Left kidney (tissue), 8 donors: ENCODE measurements at places on chromosomes 12 and 14.

- no peak for DNase-seq
Measured at GRCh38 chr12:25495331-25496097, 57.6 kb downstream of the LMNTD1 start.

- DNase-seq, result no peak
Measured at GRCh38 chr14:56138928-56139327, 20.7 kb downstream of the PELI2 start.

GRCh38 chr14:61718039-61718438 is 22.7 kb downstream of the HIF1A start:
- no peak for DNase-seq

GRCh38 chr14:50082784-50083466 is 33.4 kb downstream of the VCPKMT start:
- no peak for DNase-seq

DNA sequence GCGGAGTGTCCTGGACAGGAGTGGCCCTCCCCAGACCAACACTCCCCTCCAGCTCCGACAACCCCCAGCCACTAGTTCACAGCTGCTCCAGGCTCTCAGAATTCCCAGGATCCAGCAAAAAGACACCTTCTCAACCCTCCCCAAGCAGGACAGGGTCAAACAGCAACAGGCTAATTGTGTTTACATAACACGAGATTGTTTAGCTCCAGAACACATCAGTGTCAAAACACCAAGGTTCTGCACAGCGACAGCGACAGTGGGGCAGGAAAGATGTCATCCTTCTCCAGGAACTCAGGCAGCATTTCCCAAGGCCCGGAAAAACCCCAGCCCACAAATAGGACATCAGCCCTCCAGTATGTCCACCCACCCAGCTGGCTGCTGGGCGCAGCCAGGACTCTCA is 16.5 kb downstream of the ITPK1 start:
- no peak for DNase-seq

DNA sequence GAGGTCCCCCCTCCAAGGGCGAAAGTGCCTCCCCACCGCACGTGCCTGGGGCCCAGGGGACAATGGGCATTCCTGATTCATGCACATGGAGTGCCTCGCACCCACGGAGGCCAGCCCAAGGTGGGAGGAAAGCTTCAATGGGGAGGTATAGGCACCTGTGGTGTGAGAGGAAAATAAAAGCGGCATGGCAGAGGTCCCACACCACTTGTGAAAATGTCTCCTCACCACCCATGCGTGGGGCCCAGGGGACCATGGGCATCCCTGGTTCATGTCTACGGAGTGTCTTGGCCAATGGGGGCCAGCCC is 384.7 kb downstream of the ALG10 start:
- DNase-seq, result no peak

DNA sequence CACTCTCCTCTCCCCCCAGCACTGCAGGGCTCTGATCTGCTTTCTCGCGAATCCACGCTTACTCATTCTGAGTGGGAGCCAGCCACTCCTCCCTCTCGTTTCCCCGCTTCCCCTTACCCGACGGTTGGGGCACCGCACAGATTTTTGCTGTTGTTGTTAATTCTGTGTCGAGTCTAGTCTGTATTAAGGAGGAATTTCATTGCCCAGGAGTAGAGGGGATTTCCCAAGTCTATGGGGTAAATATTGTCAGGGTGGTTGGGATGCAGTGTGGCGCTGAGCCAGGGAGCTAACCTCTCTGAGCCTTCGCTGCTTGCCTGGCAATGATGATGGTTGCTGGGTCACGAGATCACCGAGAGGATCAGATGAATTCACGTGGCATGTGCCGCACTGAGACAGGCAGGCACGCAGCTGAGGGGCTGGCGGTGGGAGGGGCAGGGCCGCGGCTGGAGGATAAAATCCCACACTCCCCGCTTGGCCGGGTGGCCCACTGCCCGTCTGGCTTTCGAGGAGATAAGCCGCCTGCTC is 18.5 kb downstream of the NCOR2 start:
- DNase-seq, result no peak

DNA sequence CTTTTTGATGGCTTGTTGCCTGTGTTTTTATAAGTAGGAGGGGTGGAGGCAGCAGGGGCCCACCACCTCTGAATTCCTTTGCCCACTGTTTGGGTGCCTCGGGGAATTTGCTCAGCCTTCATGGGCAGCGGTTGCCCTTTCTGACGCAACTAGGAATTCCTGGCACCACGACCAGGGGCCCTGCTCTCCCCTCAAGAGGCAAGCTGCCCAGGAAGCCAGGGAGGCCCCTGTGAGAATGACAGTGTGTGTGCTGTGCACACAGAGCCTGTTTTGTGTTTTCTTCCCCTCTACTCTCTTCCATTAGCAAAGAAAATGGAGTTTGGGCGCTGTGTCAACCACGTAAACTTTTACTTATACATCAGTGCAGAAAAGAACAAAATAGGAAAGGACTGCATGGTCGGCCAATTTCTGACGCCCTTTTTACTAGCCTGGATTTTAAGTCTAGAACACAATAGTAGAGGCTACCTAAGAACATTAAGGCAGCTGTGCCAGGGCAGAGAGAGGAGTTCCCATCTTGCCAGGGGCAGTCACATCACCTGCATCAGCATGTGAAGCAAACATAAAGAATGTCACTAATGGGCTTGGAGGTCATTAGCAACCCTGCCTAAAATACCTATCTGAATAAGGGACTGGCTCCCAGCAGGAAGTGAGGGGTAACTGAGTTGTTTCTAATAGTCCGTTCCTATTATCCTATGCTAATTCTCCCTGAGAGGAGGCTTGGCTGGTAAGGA is 17.9 kb upstream of the PTGR2 start:
- no peak for DNase-seq

- DNase-seq, result no peak
Measured at GRCh38 chr12:48002414-48002730, 1.9 kb downstream of the COL2A1 start.

- no peak for DNase-seq
Measured at GRCh38 chr14:48973151-48973550, 613.0 kb downstream of the RPS29 start.

DNA sequence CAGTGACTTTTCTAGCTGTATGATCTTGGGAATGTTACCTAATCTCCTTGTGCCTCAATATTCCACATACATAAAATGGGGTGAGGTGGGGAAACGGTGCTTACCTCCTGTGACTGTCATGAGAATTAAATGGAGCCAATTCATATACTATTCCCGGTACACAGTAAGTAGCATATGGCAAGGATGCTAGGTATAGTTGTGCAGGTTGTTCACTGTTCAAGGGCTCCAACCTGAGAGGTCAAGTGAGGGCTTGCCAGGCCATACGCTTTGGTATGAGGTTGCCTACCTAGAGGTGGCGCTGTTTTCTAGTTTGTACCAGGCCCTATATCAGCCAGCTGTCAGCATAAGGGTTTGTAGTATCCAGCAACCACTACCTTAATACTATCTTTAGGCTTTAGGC is 3.6 kb upstream of the BATF start:
- DNase-seq, result no peak

GRCh38 chr14:101595887-101596721 is 34.8 kb downstream of the DIO3 start:
- no peak for DNase-seq

DNA sequence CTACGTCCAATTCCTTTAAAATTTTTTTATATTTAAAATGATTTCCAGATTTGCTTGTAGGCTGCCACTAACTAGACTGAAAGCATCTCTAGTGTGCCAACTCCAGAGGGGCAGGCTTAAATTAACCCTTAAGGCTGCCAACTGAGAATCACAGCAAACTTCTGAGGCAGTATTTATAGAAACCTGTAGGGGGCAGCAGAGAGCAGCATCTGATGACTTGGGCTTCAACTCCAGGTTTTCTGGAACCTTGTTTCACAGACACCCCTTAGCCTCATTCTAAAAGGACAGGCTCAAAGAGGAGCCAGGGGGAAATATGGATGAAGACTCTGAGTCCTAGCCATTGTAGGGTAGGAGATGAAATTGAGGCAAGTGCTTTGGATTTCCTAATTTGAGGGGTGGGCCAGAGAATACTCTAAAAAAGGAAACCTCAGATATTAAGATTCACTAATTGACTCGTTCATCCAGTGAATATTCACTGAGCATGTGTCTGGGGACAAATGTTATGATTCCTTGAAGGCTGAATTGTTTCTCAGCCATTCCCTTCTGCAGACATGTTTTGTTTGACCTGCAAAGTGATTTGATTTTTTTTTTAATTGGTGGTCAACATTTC is 63.3 kb upstream of the HSPB8 start:
- DNase-seq, result peak; percentile 36

DNA sequence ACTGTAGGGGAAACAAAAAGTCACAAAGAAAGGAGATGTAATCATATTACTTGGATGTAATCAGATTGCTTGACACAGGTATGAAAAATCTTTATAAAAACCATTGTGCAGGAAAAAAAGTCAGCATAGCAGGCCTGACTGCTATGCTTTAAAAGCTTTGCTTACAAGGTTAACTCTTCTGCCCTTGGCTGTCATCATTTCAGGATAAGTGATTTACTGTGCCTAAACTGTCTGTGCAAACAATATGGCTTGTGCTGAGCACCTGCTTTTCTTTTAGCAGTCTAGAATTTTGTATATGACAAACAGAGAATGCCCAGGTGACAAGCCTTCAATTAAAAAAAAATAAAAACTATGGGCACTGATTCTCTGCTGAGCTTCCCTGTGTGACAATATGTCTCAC is 63.8 kb upstream of the PLEKHG7 start:
- no peak for DNase-seq

- DNase-seq, result no peak
Measured at GRCh38 chr12:71748081-71748850, 6.4 kb upstream of the RAB21 start.

- DNase-seq, result peak; percentile 81
Measured at GRCh38 chr12:6215932-6216494, 15.8 kb downstream of the CD9 start.

GRCh38 chr14:52706286-52706685 is 714 bp upstream of the PSMC6 start:
- DNase-seq, result no peak

DNA sequence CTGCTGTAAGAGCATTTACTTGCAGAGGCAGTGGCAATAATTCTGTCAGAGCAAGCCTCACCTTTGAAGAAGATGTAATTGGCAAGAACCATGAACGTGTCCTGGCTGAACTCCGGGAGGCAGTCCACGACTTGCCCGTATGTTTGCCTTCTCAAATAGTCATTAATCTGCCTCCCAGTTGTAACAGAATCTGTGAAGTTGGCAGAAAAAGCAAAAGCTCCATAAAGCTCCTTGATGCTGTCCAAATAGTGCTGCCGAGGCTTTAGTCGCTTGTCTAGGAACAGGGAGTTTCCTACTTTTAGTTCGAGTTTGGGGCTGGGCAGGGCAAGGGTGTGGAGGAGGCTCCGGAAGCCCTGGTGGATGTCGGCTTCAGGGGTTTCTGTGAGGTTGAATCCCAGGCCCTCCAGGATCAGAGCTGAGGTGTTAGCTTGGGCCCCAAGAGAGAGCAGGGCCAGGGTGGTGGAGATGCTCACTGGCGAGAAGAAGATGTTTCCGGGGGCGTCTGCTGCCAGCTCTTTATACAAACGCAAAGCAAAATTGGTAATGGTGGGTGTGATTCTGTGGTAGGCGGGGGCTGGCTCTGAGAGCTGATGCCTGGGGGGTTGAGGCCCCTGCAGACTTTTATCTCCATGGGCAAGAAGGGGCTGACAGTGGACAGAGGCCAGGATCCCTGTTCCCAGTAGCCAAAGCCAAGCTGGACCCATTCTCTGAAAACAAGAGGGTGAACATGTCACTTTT is 4.4 kb downstream of the SERPINA11 start:
- no peak for DNase-seq

DNA sequence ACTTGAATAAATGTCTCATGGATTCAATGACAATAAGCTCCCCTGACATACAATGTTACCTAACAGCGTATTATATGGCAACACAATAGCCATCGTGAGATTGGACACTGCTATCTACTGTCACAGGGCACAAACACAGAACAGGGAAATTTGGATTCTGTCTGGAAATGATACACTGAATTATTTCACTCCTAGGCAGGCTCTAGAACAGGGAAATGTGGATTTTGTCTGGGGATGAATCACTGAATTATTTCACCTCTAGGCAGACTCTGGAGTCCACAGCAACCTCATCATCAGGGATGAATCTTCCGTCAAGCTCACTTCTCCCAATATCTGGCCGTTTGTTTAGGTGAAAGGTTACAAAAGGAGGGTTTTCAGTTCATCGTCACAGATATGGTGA is 288.8 kb downstream of the TMEM132D start:
- DNase-seq, result no peak

DNA sequence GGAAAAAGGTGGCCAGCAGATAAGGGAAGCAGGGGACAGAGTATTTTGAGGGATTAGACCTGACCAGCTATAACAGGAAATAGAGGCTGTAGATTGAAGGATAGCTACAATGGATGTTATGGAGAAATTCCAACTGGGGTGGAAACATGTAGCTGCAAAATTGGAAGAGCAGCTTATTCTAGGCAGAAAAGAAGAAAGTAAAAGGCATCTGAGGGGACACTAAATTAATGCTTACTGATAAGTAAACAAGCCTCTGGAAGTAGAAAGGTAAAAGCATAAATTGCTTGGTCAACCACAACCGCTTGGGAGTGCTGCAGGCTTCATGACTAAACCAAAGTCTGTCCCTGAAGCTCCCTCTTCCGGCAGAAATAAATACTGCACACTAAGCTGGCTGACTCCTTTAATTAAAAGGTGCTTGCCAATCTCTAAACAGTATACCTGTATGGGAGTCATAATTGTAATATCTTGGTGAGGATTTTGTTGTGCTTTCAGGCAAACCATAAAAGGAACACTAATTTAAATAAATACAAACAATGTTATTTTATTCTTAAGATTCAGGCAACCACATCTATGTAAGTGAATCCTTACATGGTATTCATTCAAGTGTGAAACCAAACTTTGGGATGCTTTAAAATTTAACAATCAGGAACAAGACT is 7.7 kb downstream of the UBC start:
- DNase-seq, result peak; percentile 95

DNA sequence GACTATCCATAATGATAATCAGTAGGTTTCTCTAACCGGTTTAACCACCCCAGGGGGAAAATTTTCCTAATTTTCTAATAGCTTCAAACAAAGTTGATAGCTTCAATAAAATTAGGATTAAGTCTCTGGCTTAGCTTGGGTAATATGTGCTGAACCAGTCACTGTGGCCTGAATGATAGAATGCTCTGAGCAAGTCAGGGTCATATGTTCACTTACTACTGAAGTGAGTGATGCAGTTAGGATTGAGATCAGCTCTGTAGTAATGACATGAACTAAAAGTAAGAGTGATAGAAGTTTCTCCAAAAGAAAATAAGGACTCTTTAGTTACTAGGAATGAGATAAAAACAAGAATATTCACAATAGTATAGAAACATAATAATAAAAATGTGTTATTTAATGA is 32.6 kb downstream of the ETNK1 start:
- no peak for DNase-seq

- DNase-seq, result no peak
Measured at GRCh38 chr14:105041841-105042765, 21.2 kb upstream of the CDCA4 start.

- no peak for DNase-seq
Measured at GRCh38 chr14:29165431-29165830, 398.8 kb downstream of the FOXG1 start.

- no peak for DNase-seq
Measured at GRCh38 chr12:132329036-132329719, at the start of gene GALNT9. TSS of gene GALNT9 (minus strand) at chr12:132329589. CDS start at chr12:132329203, 386 bp downstream.

- DNase-seq, result no peak
Measured at GRCh38 chr14:42676636-42677035, 1070.0 kb downstream of the LRFN5 start.

GRCh38 chr12:63042646-63043045 is 107.7 kb upstream of the PPM1H start:
- no peak for DNase-seq
